Dermis blood vessel endothelial cell (primary cell): ENCODE measurements at places on chromosomes 2 and 18. TPM values are rescaled to one million over a fixed set of nuclear protein-coding genes. Genes with fewer than 3 reads are reported as not detected.

The VAMP8 gene
- 6.8 and 7.5 TPM in 2 replicates for total RNA-seq

The LIMS4 gene
- 40.1 and 53.6 TPM in 2 replicates for total RNA-seq

The RESP18 gene
- not detected in 2 replicates for total RNA-seq

The RTP5 gene
- total RNA-seq, result not detected in 2 replicates

The IL36RN gene
- total RNA-seq, result not detected in 2 replicates

The ANKRD30B gene
- under 0.01 TPM in 1 of 2 replicates, not detected in the other for total RNA-seq
